ENCODE measurements at places on chromosomes 7 and 10. TPM values are rescaled to one million over a fixed set of nuclear protein-coding genes. Genes with fewer than 3 reads are reported as not detected.

The SUN3 gene
- total RNA-seq: not detected

The RNF148 gene
- not detected for total RNA-seq

The ABCA13 gene
- not detected for total RNA-seq

The SSC4D gene
- 0.91 TPM for total RNA-seq

The DNAJC1 gene
- 20.6 TPM for total RNA-seq

The CDC123 gene
- total RNA-seq: 151 TPM

The CLEC5A gene
- not detected for total RNA-seq

The ENO4 gene
- total RNA-seq: not detected

The ITIH5 gene
- not detected for total RNA-seq

The ERVW-1 gene
- total RNA-seq: not detected

The GDF2 gene
- total RNA-seq: not detected

The ADAM22 gene
- 1.1 TPM for total RNA-seq

The ACBD7 gene
- total RNA-seq: 2.4 TPM

The LMOD2 gene
- not detected for total RNA-seq

The TRIL gene
- total RNA-seq: not detected

The CADPS2 gene
- total RNA-seq: not detected

The WNT8B gene
- total RNA-seq: 0.40 TPM

The EIF4EBP2 gene
- total RNA-seq: 27.7 TPM

The EVX1 gene
- not detected for total RNA-seq

The BAG3 gene
- 30.7 TPM for total RNA-seq

The GIMAP2 gene
- 40.1 TPM for total RNA-seq

The ARPC1A gene
- 52.3 TPM for total RNA-seq

The UNCX gene
- not detected for total RNA-seq

The H2AZ2 gene
- 148 TPM for total RNA-seq

The ORAI2 gene
- 20.8 TPM for total RNA-seq

The STRIP2 gene
- total RNA-seq: 41.3 TPM

The CLCN1 gene
- total RNA-seq: 0.09 TPM

The PANK1 gene
- total RNA-seq: 3.2 TPM

The COL26A1 gene
- not detected for total RNA-seq

The PPRC1 gene
- 74.7 TPM for total RNA-seq

The FOXP2 gene
- total RNA-seq: not detected

Measured in activated CD4-positive, alpha-beta T cell treated with anti-CD3 and anti-CD28 coated beads for 36 hours (primary cell).